ENCODE measurements at places on chromosomes 12 and 14. TPM values are rescaled to one million over a fixed set of nuclear protein-coding genes. Genes with fewer than 3 reads are reported as not detected.

- H3K36me3 ChIP-seq: no peaks in the 10 kb centered on the region
- H3K27ac ChIP-seq: no peak overlapping the region
- H3K4me3 ChIP-seq: no peak overlapping the region
- DNase-seq: no peak
- no peaks in the 10 kb centered on the region for H3K4me1 ChIP-seq
Observed at GRCh38 chr12:63450334-63450733, 218.0 kb downstream of the DPY19L2 start.

- no peaks in the 10 kb centered on the region for H3K4me1 ChIP-seq
- no peaks in the 10 kb centered on the region for H3K27me3 ChIP-seq
- no peak for DNase-seq
- no peak overlapping the region for H3K4me3 ChIP-seq
- no peak overlapping the region for H3K27ac ChIP-seq
Observed at GRCh38 chr12:93736640-93737178, 59.5 kb downstream of the CRADD start.

GRCh38 chr14:48536318-48536717 lies 860.9 kb upstream of the MDGA2 start:
- no peak overlapping the region for H3K27ac ChIP-seq
- H3K36me3 ChIP-seq: no peaks in the 10 kb centered on the region
- no peaks in the 10 kb centered on the region for H3K4me1 ChIP-seq
- no peak overlapping the region for H3K4me3 ChIP-seq
- no peak for DNase-seq

DNA sequence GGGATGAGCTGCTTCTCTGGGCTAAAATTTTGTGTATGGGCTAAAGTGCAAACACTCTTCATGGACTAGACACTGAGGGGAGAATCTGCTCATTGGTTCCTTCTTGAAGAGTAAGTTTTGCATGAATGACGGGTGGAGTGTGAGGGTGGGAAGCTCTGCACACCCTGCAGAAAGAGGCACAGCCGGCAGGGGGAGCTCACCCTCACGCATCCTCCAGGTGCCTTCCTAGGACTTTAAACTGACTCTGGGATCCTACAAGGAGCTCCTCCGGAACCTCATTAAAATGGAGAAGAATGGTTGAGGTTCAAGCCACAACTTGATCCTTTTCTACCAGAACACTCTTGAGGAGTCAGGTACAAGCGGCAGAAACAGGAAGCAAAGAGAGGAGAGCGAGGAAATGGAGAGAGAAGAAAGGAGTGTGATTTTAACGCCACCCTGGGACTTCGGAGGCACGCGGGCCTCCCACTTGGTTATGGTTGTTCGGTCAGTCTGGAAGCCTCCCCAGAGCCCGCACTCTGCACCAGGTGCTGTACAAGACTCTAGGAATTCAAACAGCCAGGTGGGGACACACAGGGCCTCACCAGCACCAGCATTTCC lies 87.5 kb downstream of the SETD3 start:
- peak; percentile 74 for DNase-seq
- no peaks in the 10 kb centered on the region for H3K27me3 ChIP-seq
- no peak overlapping the region for H3K4me3 ChIP-seq
- no peaks in the 10 kb centered on the region for H3K36me3 ChIP-seq

Gene GXYLT1
- total RNA-seq: 7.4 TPM

GRCh38 chr12:105451211-105451610 lies 120.7 kb downstream of the C12orf75 start:
- no peak overlapping the region for H3K4me3 ChIP-seq
- H3K36me3 ChIP-seq: no peaks in the 10 kb centered on the region
- no peak for DNase-seq
- H3K4me1 ChIP-seq: no peaks in the 10 kb centered on the region
- no peak overlapping the region for H3K27ac ChIP-seq
- no peaks in the 10 kb centered on the region for H3K27me3 ChIP-seq

GRCh38 chr14:56351861-56352260 lies 227.7 kb upstream of the TMEM260 start:
- H3K27me3 ChIP-seq: no peaks in the 10 kb centered on the region
- no peaks in the 10 kb centered on the region for H3K4me1 ChIP-seq
- no peaks in the 10 kb centered on the region for H3K36me3 ChIP-seq
- H3K4me3 ChIP-seq: no peak overlapping the region
- H3K27ac ChIP-seq: no peak overlapping the region
- no peak for DNase-seq

GRCh38 chr12:48351022-48351708 lies 446 bp upstream of the ZNF641 start:
- no peaks in the 10 kb centered on the region for H3K27me3 ChIP-seq
- peak overlapping the region; percentile 98 for H3K27ac ChIP-seq
- H3K4me1 ChIP-seq: no peaks in the 10 kb centered on the region
- H3K36me3 ChIP-seq: peaks cover 17% of the 10 kb centered on the region

DNA sequence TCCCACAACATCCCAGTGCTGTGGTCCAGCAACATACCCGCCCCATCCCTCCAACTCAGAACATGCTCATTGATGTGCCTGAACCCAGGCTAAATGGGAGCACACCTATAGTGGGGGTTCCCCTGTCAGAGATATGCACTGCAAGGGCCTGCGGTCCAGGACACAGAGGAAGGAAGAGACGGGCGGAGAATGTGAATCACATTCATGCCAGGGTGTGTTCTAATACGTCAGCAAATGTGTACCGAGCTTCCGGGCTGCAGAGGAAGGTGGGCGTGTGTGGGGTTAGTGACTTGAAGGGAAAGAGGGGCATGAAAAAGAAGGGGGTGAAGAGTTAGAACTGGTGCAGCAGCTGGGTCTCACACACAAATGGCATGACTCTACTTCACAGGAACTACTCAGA lies 83.7 kb downstream of the DPF3 start:
- H3K4me3 ChIP-seq: no peak overlapping the region
- no peaks in the 10 kb centered on the region for H3K36me3 ChIP-seq
- H3K27me3 ChIP-seq: no peaks in the 10 kb centered on the region
- no peaks in the 10 kb centered on the region for H3K4me1 ChIP-seq
- peak; percentile 18 for DNase-seq
